ACHN (cell line): ENCODE measurements at places on chromosomes 4 and X.
A peak's percentile ranks its signal among the peaks of the same experiment; 100 is the strongest.

DNA sequence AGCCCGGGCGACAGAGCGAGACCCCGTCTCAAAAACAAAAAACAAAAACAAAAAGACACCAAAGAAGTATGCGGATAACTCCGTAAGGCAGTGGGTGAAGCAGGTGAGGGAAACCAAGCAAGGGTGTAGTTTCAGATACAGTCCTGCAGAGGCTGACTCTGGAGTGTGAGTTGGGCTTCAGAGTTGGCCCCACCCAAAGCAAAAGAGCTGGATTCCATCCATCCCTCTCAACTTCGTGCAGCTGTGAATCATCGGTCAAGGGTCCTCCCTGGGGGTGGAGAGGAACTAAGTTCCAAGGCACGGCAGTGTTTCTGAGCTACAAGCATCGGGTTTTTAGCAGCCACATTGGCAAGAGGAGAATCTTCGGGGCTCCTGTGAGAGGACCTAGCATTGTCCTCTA lies 43.9 kb upstream of the FAM9A start:
- DNase-seq: peak; percentile 86

DNA sequence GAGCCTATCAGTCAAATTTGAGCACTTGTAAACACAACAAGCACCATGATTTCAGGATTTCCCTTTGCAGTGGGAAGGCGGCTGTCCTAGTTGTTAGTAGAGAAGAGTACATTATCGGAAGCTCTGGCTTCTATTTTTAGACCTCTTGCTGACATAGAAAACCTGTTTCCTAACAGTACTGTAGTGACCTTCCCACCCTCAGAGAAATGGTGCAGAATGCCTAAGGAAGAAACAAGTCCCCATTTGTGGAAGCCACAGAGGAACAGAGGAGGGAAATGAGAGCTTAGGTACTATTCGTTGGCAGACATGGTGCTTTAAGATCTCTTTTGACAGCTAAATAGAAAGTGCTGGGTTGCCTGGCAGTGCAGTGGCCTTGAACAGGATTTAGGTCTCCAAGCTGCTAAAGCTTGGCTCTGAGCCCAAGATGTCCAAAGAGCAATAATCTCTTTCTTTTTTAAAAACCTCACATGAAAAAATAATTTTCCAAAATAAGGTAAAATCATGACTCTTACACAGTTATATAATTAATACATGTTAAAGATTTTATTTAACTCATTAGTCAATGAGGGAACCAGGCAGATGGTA lies 24.9 kb downstream of the GLRA2 start:
- no peak for DNase-seq

DNA sequence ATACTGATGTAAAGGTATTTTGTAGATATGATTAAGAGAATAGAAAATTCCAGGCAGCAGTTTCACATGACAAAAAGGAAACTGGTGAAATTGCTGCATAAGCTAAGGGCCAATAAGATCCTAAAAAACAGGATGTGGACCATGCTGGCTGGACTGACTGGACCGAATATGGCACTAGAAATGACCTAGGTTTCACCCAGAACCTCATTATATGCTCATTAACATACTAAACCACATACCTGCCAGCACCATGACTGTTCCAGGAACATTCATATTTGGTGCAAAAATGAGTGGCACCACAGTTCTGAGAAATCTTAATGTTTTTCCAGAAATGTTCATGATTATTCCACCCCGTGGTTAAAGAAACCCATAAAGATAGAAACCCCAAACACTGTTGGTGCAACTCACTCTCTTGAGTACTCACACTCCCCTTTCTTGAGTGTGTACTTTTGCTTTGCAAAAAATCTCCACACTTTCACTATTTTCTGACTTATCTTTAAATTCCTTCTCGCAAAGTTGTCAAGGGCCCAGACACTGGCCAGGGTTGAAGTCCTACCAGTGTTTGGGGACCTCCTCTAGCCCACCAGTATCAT lies 74.0 kb downstream of the FANCB start:
- DNase-seq: no peak

- DNase-seq: no peak
These were observed 11.6 kb upstream of the ING2 start for GRCh38 chr4:183493246-183493645.

DNA sequence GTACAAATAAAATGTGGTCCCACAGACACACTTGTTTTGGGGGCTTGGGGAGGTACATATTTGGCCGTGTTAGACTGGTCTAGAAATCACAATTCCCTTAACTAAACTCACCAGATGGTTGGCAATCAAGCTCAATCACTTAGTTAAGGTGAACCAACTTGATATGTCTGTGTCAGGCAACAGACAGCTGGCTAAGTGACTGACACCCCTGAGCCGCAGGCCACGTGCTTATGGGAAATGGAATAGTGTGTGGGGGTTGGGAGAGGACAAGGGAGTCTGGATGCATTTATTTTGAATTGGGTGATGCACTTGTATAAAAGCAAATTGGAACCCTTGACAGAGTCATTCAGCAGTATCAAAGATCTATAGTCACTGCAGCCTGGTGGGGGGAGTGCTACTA lies 209.0 kb downstream of the HS6ST2 start:
- DNase-seq: no peak

GRCh38 chr4:13378973-13379759 lies 105.0 kb downstream of the RAB28 start:
- no peak for DNase-seq

DNA sequence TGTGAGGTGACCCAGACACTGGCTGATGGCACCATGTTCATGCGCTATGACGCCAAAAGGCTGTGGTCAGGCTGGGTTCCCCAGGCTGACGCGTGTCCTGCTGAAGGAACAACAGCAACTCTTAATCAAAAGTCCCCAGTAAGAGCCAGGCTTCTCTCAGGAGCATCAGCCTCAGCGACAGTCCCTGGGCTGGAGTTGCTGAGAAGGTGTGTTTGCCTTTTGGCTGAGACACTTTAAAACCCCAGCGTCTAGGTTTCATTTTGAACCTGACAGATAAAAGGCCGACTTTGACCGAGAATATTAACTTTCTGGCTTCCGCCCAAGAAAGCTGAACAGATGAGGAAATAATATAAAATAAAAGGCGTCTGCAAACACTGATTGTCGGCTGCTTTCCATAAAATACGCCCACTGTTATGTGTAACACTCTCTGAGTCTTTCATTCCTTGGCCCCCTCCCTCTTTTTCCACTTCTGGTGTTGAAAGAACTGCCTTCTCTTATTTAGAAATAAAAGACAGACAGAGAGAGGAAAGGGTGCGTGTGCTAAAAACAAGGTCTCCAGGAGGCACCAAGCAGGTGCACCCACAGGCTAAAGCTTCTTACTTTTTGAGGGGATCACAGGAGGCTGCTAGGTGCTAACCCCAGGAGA lies 373.6 kb downstream of the MID1IP1 start:
- DNase-seq: no peak

DNA sequence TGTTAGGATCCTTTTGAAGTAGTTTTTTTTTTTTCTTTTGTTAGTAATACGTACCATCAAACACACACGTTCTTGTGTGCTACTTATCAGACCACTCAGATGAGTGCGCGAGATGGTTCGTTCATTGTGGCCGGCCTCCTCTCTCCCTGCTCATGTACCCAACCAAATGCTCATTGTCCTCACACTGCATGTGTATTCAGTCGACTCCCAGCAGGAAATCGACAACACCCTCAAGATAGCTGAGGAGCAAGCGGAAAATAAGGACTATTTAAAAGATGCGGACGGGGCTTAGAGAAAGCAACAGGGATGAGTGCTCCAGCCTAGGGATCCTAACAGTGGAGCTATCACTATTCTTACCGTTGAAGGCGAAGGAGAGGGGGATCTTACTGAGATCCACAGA lies 72.9 kb upstream of the GUCY1A1 start:
- DNase-seq: no peak

- DNase-seq: no peak
These were observed 2.4 kb downstream of the ZNF141 start for GRCh38 chr4:340011-340410.

DNA sequence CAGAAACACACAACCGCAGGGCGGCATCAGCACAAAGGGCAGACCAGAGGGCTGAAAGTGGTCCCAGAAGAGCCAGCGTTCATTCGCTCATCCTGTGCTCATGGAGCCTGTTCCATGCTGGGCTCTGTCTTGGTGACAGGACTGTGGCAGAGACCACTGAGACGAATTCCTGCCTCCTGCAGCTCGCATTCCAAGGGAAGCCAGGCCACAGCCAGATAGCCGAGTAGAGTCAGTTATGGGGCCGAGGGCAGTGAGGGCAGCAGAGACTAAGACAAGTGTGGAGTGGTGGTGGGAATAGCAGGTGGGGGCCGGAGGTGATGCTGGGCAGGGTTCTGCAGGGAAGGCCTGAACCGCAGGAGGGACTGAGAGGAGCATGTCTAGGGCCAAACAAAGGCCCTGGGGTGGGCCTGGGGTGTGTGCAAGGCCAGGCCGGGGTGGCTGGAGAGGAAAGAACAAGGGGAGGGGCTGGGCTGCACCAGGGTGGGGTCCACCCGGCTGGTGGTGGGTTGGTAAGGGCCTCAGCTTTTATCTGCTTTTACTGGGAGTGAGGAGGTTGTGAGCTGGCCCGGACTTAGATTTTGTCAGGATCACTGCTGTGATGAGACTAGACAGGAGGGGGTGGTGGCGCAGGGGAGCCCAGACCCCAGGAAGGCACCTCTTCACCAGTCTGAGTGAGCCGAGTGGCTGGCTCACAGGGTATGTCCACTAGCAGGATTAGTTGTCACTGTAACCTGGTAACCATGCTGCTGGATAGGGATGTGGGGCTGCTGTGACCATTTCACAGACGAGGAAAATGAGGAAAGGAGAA lies 6.3 kb downstream of the PSAPL1 start:
- no peak for DNase-seq

DNA sequence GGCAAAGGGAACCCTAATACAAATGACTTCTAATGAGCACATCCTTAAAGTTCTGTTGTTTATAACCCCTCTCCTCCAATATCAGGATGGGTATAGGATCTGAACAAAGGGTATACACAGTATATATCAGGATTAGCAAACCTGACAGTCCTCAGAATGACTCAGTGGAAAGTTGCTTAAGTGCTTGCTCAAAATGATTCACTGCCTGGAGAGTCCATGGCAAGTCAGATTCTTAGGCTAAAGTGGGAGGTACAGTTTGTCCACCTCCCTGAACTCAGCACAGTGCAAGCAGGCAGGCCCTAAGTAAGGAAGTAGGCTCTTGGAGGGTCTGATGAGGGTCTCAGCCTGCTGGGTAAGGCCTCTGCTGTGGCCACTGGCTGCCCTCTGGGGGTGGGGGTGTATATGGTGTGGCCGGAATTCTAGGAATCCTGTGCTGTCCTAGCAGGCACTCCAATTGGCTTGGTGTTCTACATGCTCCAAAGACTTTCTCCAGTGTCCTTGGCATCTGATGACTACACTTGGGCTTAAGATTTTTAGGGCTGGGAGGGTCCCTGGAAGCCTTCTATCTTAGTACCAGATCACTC lies 54.3 kb downstream of the CHRDL1 start:
- DNase-seq: peak; percentile 64

GRCh38 chr4:36523182-36523581 lies 241.8 kb downstream of the DTHD1 start:
- DNase-seq: no peak

- no peak for DNase-seq
These were observed 15.4 kb upstream of the TBC1D19 start for GRCh38 chr4:26568446-26568994.

DNA sequence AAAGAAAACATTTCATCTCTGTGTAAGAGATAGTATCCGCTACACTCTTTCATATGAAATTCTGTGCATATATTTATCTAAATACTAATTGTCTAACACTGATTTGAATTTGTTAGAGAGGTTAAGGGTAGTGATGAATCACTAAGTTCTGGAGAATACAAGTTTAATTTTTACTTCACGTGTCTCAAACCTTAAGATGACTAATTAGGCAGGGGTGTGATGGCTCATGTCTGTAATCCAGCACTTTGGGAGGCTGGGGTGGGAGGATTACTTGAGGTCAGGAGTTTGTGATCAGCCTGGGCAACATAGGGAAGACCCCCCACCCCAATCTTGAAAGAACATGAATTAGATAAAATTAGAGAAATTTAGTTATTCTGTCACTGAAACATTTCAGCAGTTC lies 2241.9 kb downstream of the PCDH7 start:
- DNase-seq: no peak
